ENCODE measurements at places on chromosomes 4 and X.

- DNase-seq, result no peak
These were observed 18.9 kb upstream of the SMIM10 start for GRCh38 chrX:134971926-134972325.

DNA sequence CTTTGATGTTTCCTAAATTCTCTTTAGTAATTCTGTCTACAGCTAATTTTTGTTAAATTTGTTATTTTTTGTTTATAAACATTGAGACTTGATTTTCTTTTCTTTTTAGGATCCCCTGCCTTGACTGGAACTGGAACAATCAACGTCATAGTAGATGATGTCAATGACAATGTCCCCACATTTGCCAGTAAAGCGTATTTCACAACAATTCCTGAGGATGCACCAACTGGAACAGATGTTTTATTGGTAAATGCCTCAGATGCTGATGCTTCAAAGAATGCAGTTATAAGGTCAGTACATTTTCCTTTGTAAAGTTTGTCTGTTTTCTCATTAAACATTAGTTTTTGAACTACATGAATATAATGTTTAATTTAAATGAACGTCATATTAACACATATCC is 119.4 kb downstream of the FAT4 start:
- no peak for DNase-seq

- DNase-seq, result no peak
These were observed 37.6 kb downstream of the PF4 start for GRCh38 chr4:73944061-73944875.

GRCh38 chrX:10492250-10492649 is 128.1 kb downstream of the MID1 start:
- no peak for DNase-seq

DNA sequence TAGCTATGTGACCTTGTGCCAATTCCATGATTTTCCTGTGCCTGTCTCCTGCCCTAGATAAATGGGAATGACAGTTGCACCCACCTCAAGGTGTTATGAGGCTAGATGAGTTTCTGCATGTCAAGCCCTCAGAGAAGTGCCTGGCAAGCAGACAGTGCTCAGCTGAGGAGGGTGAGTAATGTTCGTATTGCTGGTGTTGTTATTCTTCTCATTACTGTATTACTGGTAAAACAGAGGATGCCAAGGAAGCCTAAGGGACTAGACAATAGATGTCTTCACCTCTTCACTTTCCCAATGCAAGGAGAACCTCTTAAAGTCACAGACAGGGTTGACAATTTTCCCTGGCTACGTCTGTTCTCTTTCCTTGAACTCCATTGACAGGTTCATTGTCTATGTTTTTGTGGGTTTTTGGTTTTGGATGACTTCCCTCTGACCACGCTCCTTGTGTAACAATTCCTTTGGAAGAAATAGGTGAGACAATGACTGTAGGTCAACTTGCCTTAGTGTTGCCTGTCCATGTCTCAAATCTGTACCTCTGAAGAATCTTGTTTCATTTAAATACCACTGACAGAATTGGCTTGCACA is 19.2 kb downstream of the ETDC start:
- no peak for DNase-seq

DNA sequence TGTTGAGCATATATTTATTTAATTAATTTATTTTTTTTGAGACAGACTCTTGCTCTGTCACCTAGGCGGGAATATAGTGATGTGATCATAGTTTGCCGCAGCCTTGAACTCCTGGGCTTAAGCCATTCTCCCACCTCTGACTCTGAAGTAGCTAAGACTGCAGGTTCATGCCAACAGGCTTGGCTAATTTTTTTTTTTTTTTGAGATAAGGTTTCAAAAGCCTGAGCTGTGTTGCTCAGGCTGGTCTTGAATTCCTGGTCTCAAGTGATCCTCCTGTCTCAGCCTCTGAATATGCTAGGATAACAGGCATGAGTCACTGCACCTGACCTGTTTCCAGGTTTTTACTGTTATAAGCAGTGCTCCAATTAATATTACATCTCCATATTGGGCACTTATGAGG is 4.8 kb downstream of the ADD1 start:
- no peak for DNase-seq

Measured in DMS79 (cell line).